Breast epithelium (tissue), 4 donors: ENCODE measurements at places on chromosomes 4 and X. TPM values are rescaled to one million over a fixed set of nuclear protein-coding genes. Genes with fewer than 3 reads are reported as not detected.
A peak's percentile ranks its signal among the peaks of the same experiment; 100 is the strongest.

GRCh38 chr4:168614281-168615057 lies 117.6 kb downstream of the PALLD start:
- no peak for DNase-seq
- H3K4me1 ChIP-seq: no peaks in the 10 kb centered on the region
- no peaks in the 10 kb centered on the region for H3K36me3 ChIP-seq
- H3K4me3 ChIP-seq: no peak overlapping the region
- H3K27me3 ChIP-seq: no peaks in the 10 kb centered on the region
- H3K27ac ChIP-seq: no peak overlapping the region

- H3K36me3 ChIP-seq: no peaks in the 10 kb centered on the region
- DNase-seq: no peak
- no peak overlapping the region for H3K4me3 ChIP-seq
Measured at GRCh38 chr4:150206265-150206664, 128.0 kb downstream of the DCLK2 start.

- no peaks in the 10 kb centered on the region for H3K27me3 ChIP-seq
- no peaks in the 10 kb centered on the region for H3K4me1 ChIP-seq
- no peak for DNase-seq
- H3K27ac ChIP-seq: no peak overlapping the region
- H3K36me3 ChIP-seq: no peaks in the 10 kb centered on the region
Measured at GRCh38 chr4:2186865-2187172, 55.1 kb downstream of the HAUS3 start.

The GAK gene
- 81.9 TPM for total RNA-seq

DNA sequence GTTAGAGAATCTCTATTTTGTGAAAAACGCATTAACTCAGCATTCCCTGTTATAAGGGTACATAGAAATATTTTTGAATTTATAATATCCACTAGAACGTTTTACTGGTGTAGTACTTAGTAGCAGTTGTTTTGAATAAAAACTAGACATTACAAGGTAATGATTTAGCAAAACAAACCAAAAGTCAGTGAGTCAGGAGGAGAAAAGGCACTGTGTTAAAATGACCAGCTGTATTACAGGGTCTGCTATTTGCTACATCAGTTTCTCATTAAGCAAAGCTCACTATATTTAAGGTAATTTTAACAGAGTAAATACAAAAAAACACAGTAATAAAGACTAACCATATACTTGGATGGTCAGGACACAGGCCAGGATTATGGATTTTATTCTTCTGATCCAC lies 152.8 kb downstream of the RASL11B start:
- peaks cover 4% of the 10 kb centered on the region for H3K4me1 ChIP-seq
- H3K27ac ChIP-seq: no peak overlapping the region
- H3K4me3 ChIP-seq: no peak overlapping the region
- no peaks in the 10 kb centered on the region for H3K27me3 ChIP-seq
- no peaks in the 10 kb centered on the region for H3K36me3 ChIP-seq

- no peaks in the 10 kb centered on the region for H3K36me3 ChIP-seq
- H3K27ac ChIP-seq: no peak overlapping the region
- no peak for DNase-seq
- no peak overlapping the region for H3K4me3 ChIP-seq
- no peaks in the 10 kb centered on the region for H3K4me1 ChIP-seq
- no peaks in the 10 kb centered on the region for H3K27me3 ChIP-seq
Measured at GRCh38 chr4:91904556-91904955, 399.2 kb upstream of the GRID2 start.

The CDX4 gene
- total RNA-seq: not detected

DNA sequence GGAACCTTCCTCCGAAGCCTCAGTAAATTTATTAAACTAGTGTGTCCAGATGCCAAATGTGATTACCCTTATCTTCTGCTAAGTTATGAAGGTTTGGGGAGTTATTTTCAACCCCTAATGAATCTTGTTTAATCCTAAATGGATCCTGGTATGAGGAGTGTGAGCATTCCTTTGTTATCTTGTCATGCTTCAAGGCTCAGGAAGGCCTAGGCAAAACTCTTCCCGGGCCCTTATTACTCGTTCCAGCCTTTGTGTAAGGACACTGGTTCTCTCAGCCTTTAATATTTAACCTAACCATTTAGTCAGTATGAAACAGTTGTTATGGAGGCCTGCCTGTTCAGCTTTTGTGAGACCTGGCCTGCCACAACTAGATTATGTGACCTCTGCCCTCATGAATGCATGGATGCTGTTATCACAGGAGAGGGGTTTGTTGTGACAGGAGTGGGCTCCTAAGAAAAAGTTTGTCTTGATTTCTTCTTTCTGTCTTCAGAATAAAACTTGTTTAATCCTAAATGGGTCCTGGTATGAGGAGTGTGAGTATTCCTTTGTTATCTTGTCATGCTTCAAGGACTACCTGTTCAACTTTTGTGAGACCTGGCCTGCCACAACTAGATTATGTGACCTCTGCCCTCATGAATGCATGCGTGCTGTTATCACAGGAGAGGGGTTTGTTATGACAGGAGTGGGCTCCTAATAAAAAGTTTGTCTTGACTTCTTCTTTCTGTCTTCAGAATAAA lies 181.7 kb downstream of the SLC39A8 start:
- no peak overlapping the region for H3K27ac ChIP-seq
- H3K27me3 ChIP-seq: no peaks in the 10 kb centered on the region
- H3K4me1 ChIP-seq: no peaks in the 10 kb centered on the region
- no peaks in the 10 kb centered on the region for H3K36me3 ChIP-seq

DNA sequence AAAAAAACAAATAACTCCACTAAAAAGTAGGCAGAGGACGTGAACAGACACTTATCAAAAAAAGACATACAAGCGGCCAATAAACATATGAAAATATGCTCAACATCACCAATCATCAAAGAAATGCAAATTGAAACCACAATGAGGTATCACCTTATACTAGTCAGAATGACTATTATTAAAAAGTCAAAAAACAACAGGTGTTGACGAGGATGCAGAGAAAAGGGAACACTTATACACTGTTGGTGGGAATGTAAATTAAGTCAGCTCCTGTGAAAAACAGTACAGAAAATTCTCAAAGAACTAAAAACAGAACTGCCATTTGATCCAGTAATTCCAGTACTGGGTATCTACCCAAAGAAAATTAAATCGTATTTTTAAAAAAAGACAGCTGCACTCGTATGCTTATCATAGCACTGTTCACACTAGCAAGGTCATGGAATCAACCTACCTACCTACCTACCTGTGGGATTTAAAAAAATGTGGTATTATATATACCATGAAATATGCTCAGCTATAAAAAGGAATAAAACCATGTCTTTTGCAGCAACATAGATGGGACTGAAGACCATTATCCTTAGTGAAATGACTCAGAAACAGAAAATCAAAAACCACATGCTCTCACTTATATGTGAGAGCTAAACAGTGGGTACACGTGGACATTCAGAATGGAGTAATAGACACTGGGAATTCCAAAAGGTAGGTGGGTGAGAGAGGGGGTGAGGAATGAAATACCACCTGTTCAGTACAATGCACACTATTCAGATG lies 24.8 kb upstream of the PTPN13 start:
- H3K4me1 ChIP-seq: no peaks in the 10 kb centered on the region
- no peak for DNase-seq
- no peaks in the 10 kb centered on the region for H3K36me3 ChIP-seq
- H3K27ac ChIP-seq: no peak overlapping the region
- no peaks in the 10 kb centered on the region for H3K27me3 ChIP-seq

DNA sequence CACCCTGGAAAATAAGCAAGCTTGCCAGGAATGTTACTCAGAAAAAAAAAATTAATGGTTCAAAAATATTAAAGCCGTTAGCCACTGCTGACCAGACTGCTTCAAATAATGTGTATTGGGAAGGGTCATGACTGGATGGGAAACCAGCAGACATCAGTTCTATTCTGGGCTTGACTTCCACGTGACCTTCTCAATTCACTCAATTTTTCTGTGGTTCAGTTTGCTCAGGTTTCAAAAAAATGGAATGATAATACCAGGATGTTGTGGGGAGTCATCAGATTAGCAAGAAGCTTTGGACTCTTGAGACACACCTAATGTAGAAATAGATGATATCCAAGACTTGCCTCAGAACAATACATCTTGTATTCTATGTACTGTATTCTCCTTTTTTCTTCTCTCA lies 541.9 kb upstream of the BOD1L1 start:
- no peak overlapping the region for H3K4me3 ChIP-seq
- H3K27ac ChIP-seq: no peak overlapping the region
- H3K27me3 ChIP-seq: no peaks in the 10 kb centered on the region
- DNase-seq: no peak
- no peaks in the 10 kb centered on the region for H3K4me1 ChIP-seq

DNA sequence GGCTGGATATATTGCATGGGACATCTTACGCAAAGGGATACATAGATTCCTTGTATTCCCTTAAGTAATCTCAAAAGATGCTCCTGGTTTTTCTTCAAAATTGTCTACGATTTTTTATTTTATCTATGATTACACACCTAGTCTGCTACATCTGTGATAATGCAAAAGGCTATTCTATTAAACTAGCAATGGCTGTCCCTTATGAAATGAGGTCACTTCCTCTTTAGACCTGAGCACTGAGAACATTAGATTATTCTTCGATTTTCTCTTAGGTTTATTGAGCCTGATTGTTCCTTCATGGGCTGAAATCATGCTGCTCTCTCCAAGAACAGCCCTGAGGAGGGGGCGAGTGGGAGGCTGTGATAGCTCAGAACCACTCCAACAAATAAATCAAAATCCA lies 126.8 kb upstream of the ENPP6 start:
- H3K4me1 ChIP-seq: no peaks in the 10 kb centered on the region
- H3K27me3 ChIP-seq: no peaks in the 10 kb centered on the region
- H3K4me3 ChIP-seq: no peak overlapping the region

DNA sequence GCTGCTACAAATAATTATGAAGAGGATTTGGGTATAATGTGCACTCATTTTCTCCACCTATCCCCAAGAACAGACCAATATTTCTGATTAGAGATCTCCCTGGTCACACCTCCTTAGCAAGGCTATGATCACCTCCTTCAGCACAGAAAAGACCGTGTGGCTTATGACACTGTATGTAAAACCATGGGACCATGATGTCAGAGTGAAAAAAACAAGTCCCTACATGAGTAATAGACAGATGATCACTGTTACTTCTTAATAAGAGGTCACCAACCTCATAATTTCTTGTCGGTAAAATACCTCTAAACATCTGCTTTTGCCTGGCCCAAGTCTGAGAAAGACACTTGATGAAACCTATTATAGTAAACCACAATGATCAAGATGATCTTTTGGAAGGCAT lies 330.6 kb upstream of the F9 start:
- no peak for DNase-seq
- no peak overlapping the region for H3K4me3 ChIP-seq
- H3K27me3 ChIP-seq: no peaks in the 10 kb centered on the region
- H3K4me1 ChIP-seq: no peaks in the 10 kb centered on the region
- H3K36me3 ChIP-seq: no peaks in the 10 kb centered on the region
- H3K27ac ChIP-seq: peak overlapping the region; percentile 1

- H3K27ac ChIP-seq: no peak overlapping the region
- no peak for DNase-seq
- no peaks in the 10 kb centered on the region for H3K27me3 ChIP-seq
- no peak overlapping the region for H3K4me3 ChIP-seq
Measured at GRCh38 chrX:65300104-65300809, 234.3 kb downstream of the LAS1L start.

The GLUD2 gene
- 2.8 TPM for total RNA-seq

GRCh38 chrX:3143043-3143799 lies 102.0 kb downstream of the ARSF start:
- peaks cover 7% of the 10 kb centered on the region for H3K27me3 ChIP-seq
- no peak overlapping the region for H3K4me3 ChIP-seq
- DNase-seq: no peak
- H3K27ac ChIP-seq: no peak overlapping the region
- H3K4me1 ChIP-seq: no peaks in the 10 kb centered on the region
- no peaks in the 10 kb centered on the region for H3K36me3 ChIP-seq

DNA sequence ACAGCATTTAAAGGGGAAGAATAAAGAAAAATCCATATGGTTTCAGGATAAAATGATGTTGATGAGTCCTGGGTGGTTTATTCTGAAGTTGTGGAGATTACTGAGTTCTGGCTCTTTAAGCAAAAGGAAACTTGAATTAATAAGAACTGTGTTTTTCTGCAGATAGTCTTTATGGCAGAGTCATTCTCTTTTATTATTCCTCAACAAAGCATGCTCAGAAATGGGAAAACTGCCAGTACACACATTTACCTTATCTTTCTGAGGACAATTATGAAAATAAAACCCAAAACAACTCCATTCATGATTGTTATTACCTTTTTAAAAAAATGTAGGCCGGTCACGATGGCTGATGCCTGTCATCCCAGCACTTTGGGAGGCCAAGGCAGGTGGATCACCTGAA lies 58.5 kb downstream of the ADD1 start:
- peaks cover 5% of the 10 kb centered on the region for H3K36me3 ChIP-seq
- no peak for DNase-seq
- no peaks in the 10 kb centered on the region for H3K27me3 ChIP-seq
- H3K27ac ChIP-seq: no peak overlapping the region
- H3K4me3 ChIP-seq: no peak overlapping the region

- H3K36me3 ChIP-seq: no peaks in the 10 kb centered on the region
- H3K4me3 ChIP-seq: no peak overlapping the region
- no peak overlapping the region for H3K27ac ChIP-seq
- no peaks in the 10 kb centered on the region for H3K27me3 ChIP-seq
- DNase-seq: no peak
Measured at GRCh38 chr4:59180161-59180560, 2020.0 kb upstream of the ADGRL3 start.

DNA sequence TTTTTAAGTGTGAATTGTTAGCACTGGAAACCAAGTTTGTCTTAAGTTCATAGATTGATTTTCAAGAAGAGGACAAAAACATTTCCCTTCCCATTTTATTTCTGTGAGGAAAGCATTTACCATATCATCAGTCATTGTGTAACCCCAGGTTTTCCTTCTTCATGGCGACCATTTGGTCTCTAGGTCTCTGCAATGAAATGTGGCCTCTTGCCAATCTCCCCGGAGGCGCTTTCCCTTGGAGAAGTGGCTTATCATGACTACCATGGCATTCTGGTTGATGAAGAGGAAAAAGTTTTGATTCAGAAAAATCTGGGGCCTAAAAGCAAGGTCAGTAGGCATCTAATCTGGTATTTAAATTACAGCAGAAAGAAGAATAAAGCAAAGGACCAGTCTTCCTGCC lies 54.4 kb downstream of the ADD1 start:
- H3K27me3 ChIP-seq: no peaks in the 10 kb centered on the region
- H3K36me3 ChIP-seq: peaks cover 3% of the 10 kb centered on the region
- no peak overlapping the region for H3K27ac ChIP-seq
- no peaks in the 10 kb centered on the region for H3K4me1 ChIP-seq

The SORBS2 gene
- total RNA-seq: 132 TPM

The OCRL gene
- 22.1 TPM for total RNA-seq

GRCh38 chrX:37825215-37825842 lies 22.0 kb downstream of the DYNLT3 start:
- no peaks in the 10 kb centered on the region for H3K27me3 ChIP-seq
- no peaks in the 10 kb centered on the region for H3K36me3 ChIP-seq
- DNase-seq: peak; percentile 30
- H3K27ac ChIP-seq: no peak overlapping the region

GRCh38 chr4:15765910-15766697 lies 12.0 kb upstream of the CD38 start:
- no peaks in the 10 kb centered on the region for H3K4me1 ChIP-seq
- no peak overlapping the region for H3K27ac ChIP-seq
- H3K27me3 ChIP-seq: no peaks in the 10 kb centered on the region
- no peak overlapping the region for H3K4me3 ChIP-seq
- no peak for DNase-seq

- H3K27ac ChIP-seq: no peak overlapping the region
- no peak for DNase-seq
- no peaks in the 10 kb centered on the region for H3K4me1 ChIP-seq
- no peak overlapping the region for H3K4me3 ChIP-seq
- no peaks in the 10 kb centered on the region for H3K36me3 ChIP-seq
- H3K27me3 ChIP-seq: no peaks in the 10 kb centered on the region
Measured at GRCh38 chrX:81378560-81378959, 176.7 kb downstream of the SH3BGRL start.
